ENCODE measurements at places on chromosomes 1 and 21. TPM values are rescaled to one million over a fixed set of nuclear protein-coding genes. Genes with fewer than 3 reads are reported as not detected.

- DNase-seq, result no peak
Measured at GRCh38 chr1:173507205-173507846, 30.2 kb downstream of the PRDX6 start.

The FOXD3 gene
- polyA plus RNA-seq, result not detected

DNA sequence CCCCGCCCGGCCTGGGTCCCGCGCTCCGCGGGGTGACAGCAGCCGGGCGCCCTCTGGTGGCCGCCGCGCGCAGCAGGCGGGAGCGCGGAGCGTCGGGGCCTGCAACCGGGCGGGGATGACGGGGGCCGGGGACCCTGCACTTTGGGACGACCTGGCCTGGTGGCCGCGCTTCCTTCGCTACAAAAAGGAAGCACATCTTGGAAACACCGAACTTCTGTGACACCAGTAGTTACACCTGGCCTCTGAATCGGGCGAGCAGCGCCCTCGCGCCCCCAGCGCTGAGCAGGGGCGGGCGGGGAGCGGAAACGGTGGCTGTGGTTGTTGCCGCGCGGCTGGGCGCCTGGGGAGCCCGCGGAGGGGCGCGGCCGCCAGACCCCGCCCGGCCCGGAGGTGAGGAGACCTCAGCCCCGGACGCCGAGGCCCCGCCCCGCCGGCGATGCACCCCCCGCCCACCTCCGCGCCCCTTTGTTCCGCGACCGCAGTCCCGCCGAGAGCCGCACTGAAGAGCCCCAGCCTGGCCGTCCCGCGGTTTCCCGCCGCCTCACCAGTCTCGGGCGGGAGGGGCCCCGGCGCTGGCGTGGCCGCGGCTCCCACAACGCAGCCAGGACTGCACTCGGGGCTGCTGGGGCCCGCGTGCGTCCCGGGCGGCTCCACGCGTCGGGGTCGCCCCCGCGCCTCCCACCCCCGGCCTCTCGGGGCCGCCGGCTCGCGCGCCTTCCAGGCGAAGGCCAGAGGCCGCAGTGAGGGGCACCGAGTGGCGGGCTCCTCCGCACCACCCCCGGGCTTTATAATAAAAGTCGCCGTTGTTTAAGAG, 59.3 kb downstream of the H3-3A start:
- peak; percentile 77 for DNase-seq

DNA sequence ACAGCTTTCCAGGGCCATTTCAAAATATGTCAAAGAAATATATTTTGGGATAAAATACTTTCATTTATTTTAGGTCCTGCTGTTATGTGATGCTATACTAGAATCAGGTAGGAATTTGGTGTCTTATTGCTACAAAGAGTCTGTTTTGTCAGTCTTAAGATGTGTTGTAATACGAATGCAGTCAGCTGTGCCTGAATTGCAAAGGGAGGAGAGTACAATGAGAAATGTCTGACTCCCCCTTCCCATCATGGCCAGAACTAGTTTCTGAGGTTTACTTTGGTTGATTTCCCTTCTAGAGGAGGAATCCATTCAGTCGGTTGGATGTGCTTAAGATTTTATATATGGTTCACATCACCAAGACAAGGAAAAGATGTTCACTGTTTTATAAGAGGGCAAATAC, 75.7 kb upstream of the TNFSF18 start:
- DNase-seq, result no peak

DNA sequence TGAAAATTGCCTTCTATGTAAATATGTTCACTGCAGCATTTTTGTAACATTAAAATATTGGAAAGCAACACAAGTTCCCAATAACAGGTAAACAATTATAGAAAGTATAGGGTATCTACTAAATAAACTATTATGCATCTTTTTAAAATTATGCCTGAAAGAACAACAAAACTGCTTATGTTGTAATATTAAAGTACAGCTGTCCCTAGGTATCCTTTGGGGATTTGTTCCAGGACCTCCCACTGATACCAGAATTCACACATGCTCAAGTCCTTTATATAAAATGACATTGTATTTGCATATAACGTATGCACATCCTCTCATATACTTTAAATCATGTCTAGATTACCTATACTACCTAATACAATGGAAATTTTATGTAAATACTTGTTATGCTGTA, 121.8 kb upstream of the TNFSF4 start:
- DNase-seq, result no peak

The CA6 gene
- not detected for polyA plus RNA-seq

The ASTN1 gene
- polyA plus RNA-seq, result 9.3 TPM

GRCh38 chr1:117162816-117163215, 41.3 kb upstream of the TRIM45 start:
- DNase-seq, result no peak

The MAP10 gene
- polyA plus RNA-seq, result 9.4 TPM

GRCh38 chr21:36040389-36040788, 19.9 kb downstream of the SETD4 start:
- DNase-seq, result no peak

GRCh38 chr21:36310016-36310415, 10.0 kb upstream of the MORC3 start:
- no peak for DNase-seq

GRCh38 chr1:180652792-180653191, 21.0 kb downstream of the XPR1 start:
- DNase-seq, result no peak

DNA sequence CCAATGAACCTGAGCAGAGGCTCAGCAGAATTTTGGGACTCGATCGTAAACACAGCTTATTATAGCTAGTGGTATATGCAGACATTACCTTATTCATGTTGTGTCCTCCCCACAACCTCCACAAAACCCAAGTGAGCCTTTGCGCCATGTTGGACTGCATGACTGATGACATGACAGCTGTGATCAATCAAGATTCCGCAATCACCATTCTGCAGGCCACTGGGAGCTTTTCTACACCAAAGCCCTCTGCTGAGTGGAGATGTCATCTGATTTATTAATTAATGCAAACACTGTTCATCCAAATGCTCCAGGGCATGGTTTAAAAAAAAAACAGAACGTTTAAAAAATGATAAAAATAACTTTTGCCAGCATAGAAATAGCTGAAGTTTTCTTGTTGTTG, 7.9 kb upstream of the SRP9 start:
- no peak for DNase-seq

The DNALI1 gene
- 23.5 TPM for polyA plus RNA-seq

DNA sequence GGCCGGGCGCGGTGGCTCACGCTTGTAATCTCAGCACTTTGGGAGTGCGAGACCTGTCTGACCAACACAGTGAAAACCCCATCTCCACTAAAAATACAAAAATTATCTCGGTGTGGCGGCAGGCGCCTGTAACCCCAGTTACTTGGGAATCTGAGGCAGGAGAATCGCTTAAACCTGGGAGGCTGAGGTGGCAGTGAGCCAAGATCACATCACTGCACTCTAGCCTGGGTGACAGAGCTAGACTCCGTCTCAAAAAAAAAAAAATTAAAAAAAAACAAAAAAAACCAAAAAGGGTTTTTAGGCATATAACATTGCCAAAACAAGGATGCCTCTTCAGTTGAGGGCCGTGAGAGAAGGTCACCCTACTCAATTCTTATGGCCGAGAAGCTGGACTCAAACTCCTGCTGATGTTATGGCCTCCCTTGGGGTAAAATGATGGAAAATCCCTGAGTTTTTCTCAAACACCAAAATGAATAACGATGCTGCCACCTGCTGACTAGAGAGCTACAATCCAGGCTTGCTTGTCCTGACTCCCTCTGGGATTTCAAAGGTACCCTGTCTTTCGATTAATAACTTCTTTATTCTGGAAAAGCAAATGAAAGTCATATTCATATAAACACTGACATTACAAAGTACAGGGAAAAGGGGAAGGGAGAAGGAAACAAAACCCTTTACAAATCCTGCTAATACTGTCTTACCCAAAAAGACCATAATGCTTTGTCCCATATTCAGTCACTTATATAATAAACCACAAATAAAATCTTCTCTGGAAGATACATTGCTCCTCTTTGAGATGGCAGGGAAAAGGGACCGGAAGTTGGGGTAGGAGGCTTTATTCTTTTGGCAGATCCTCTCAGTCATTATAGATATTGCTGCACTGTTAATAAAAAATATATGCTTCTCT, 10.7 kb downstream of the RAB42 start:
- DNase-seq, result peak; percentile 86

The CALML6 gene
- 0.28 TPM for polyA plus RNA-seq

The TAL1 gene
- 0.55 TPM for polyA plus RNA-seq

DNA sequence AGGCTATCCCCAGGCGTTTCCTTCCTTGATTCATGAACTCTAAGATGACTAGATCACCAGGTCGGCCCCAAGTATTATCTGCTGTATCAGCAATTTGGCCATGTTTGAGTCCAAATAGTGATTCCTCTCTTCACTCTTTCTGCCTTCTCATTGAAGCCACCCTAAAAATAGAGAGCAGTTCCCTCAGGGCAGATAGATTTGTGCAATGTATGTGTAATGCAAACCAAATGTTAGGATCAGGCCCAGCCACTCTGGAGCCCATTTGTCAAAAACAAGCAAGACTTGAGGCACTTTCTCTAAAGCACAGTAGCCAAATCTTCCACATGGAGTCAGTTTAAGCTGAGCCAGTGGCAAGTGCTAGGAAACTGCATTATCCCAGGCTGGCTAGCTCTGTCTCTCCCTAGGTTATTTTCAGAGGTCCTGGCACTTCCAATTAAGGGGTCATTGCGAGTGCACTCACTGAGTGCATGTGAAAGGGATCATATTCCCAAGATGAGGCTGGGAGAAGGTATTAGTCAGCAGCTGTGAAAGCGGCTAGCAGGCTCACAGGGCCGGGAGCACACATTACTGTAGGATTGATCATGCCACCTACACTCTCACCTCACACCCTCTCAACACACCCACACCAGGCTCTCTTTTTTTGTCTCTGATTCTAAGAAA, 97.9 kb upstream of the RAB3GAP2 start:
- peak; percentile 69 for DNase-seq

The ATAD3C gene
- polyA plus RNA-seq, result 0.53 TPM

The CHAF1B gene
- 5.0 TPM for polyA plus RNA-seq

The ATP6V1G3 gene
- polyA plus RNA-seq, result not detected

The PPIAL4G gene
- polyA plus RNA-seq, result not detected

DNA sequence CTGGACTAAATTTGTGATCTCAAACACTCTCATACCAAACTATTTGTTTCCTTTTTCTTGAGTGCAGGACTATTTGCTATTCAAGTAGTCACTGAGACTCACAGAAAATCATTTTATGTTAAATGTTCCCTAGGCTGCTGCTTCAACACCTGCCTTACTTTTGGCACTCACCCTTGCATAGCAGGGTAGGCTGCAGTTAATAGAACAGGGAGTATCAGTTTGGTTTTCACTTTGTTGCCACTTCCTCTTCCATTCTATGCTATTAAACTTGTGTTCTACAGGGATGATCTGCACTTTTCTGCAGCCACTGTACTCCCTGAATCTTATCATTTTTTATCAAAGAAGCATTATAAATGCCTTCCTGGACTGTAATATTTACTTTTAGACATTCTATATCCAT, 148.7 kb upstream of the PRMT6 start:
- no peak for DNase-seq

GRCh38 chr1:207672522-207673130, 27.7 kb downstream of the CR1L start:
- no peak for DNase-seq

The PCBP3 gene
- 3.4 TPM for polyA plus RNA-seq

The COL18A1 gene
- polyA plus RNA-seq, result 535 TPM

DNA sequence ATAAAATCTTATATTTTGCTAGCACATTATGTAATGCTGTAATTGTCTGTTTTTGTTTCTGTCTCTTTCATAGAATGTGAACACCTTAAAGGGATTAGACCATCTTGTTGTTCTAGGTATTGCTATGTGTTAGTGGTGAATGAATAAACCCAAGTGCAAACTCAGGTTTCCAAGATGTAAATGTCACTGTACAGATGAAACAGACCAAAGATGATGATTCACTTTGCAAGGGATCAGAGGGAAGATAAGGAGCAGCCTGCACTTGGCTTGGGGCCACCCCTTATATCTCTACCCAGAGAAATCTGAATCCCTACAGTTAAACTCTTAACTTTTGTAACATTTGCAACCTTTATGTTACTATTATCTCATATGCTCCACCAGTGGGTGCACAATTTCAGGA, 25.4 kb downstream of the UROD start:
- DNase-seq, result no peak

The C1orf167 gene
- 1.00 TPM for polyA plus RNA-seq

- DNase-seq, result no peak
Measured at GRCh38 chr21:45460011-45460565, 55.1 kb downstream of the COL18A1 start.

The LMX1A gene
- not detected for polyA plus RNA-seq

- peak; percentile 98 for DNase-seq
Measured at GRCh38 chr1:33342041-33342723, 21.3 kb upstream of the A3GALT2 start.
